Stimulated activated CD8-positive, alpha-beta memory T cell treated with anti-CD3 and anti-CD28 coated beads, Interleukin-7, amount 100 ng/mL, for 24 hours (primary cell): ENCODE measurements at places on chromosomes 2 and 18.

DNA sequence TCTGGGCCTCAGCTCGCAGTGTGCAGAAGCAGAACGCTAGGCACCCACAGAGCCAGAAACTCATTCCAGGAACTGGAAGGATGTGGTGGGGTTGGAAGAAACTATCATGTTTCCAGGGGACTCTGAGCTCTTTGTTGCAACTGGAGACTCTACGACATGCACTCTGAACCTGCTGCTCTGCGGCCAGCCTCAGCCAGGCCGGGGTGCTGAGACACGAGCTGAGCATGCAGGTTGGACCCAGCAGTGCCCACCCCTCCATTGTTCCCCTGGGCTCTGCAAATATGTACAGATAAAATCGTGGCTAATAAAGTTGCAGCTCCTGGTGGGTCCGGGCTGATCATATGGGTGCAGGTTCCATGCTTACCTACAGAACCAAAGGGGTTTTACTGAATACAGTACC, 37.6 kb upstream of the ARL4C start:
- no peak for DNase-seq

DNA sequence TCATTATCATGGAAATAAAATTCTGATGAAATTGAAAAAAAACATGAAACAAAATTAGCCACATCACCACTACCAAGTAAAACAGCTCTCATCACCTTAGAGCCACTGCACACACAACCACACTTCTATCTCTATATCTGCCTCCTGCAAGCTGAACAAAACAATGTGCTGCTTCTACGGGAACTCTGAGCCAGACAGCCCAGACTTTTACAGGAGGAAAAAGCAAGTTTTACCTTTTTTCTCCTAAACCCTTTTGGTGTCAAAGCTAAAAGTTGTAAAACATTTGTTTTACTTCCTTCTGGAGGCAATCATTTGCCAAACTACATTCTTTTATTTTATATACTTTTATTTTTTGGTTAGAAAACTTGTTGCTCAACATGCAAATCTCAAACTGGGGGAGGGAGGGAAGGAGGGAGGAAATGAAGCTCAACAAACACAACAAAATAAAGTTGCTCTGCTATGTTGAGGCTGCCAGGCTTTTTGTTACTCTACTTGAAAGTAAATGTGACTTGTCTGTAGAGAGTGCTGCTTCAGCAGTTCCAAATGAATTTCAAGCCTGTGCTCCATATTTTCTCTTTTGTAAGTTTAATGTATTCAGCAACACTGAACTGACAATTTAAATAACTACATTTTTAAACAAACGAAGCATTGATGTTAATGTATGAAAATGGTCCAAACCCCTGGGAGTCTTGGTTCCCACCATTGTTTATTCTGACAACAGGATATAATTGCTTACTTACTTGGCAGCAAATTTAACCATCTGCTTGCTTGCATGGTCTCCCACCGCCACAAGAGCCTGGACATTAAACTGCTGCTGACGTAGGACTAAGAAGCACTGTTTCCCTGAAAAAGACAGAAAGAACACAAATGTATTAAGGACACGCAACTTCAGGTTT, 24.5 kb downstream of the DARS1 start:
- DNase-seq, result no peak

DNA sequence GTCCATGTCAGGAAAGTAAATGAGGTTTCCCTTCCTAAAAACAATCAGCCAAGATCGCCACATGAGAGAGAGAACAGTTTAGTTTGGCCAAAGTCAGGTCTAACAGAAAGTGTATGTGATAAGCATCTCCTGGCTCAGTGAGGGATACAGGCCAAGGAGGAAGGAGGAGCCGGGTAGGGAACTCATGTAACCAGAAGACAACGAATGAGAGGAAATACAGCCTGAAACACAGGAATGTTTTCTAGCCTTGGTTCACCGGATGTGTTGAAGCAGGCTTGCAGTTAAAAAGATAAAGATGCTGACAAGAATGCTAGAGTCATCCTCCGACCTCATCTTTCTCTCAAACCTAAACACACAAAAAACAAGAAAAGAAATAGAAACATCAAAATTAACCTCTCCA, 283.9 kb upstream of the SIX2 start:
- DNase-seq, result no peak

DNA sequence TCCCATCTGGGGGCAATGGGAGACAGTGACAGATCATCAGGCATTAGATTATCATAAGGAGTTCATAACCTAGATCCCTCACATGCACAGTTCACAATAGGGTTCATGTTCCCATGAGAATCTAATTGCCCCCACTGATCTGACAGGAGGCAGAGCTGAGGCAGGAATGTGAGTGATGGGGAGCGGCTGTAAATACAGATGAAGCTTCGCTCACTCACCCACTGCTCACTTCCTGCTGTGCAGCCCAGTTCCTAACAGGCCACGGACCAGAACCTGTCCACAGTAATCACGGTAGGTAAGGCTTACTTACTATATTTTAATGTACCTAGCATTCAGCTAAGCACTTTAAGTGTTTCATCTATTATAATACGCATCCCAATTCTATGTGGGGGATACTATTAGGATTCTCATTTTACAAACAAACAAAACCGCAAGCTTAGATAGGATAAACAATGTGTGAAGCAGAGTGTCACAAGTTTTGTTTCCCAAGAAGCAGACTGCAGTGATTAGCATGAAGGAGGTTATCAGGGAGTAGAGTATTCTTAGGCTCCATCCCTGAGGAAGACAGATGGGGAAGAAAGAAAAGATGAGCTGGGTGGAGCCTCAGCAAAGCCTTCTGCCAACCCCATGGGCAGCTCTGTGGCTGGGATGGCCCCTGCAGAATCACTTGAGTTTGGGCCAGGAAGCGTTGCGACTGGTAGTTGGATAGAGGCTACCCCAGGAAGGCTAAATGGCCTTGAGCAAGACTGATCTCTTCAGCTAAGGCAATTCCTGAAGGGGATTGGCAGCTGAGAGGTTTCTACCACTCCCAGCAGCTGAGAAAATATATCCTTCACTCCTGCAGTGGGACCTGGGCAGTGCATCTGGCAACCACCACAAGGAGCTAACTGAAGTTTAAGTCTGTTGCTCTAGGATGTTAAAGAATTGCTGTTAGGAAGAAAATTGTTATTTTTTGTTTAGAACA, 133.1 kb downstream of the MREG start:
- DNase-seq, result no peak

GRCh38 chr2:170598067-170598395, 117.1 kb upstream of the SP5 start:
- DNase-seq, result no peak

DNA sequence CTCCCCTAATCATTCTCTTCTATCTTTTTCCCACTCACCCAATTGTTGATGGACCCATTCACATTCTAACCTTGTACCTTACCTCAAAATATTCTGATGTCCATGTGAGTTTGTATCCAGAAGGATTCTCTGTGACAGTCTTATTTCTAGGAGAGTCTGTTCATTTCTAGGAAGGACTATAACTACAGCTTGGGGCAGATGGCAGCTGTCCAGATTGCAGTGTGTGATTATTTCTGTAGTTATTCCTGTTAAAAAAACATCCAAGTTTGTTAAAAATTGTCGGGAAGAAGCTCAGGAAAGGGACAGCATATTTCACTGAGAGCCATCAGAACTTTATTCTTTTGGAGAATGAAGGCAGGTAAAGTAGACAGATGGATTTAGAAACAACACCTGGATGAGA, 142.6 kb downstream of the RAPGEF4 start:
- DNase-seq, result no peak

DNA sequence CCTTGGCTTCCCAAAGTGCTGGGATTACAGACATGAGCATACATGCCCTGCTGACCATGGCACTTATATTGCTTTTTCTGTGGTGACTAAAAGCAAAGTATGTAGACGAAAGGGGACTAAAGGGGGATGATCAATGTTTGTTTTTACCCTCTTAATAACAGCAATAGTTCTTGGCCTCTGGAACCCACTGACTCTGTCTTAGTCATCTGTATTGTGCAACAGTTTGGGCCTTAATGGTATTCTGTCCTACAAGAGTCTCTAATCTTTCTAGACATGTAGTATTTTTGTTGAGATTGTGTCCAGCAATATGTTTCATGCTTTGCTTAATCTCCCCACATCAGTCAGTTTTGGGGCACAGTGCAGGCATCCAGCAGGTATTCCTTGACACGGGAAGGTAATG, 359.9 kb upstream of the FANCL start:
- no peak for DNase-seq

GRCh38 chr18:59769129-59769865, 72.1 kb upstream of the CCBE1 start:
- DNase-seq, result no peak

DNA sequence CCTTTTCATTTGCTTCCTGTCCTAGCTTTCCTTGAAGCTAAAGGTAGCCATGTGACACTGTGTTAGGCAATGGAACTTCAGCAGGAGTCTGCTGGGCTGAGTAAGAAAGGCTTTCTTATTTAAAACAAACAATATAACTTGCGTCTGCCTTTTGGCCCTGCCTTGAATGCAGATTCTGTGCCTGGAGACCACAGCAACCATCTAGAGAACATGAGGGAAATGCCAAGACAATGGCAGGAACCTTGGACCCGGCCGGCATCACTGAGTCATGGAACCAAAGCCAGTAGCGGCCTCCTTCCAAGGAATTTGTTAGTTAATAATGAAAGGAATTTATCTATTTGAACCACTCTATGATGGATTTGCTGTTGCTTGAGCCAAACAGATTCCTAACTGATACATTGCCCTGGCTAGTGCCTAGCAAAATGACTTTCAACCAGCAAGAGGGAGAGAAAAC, 207.5 kb upstream of the EPHA4 start:
- DNase-seq, result no peak

DNA sequence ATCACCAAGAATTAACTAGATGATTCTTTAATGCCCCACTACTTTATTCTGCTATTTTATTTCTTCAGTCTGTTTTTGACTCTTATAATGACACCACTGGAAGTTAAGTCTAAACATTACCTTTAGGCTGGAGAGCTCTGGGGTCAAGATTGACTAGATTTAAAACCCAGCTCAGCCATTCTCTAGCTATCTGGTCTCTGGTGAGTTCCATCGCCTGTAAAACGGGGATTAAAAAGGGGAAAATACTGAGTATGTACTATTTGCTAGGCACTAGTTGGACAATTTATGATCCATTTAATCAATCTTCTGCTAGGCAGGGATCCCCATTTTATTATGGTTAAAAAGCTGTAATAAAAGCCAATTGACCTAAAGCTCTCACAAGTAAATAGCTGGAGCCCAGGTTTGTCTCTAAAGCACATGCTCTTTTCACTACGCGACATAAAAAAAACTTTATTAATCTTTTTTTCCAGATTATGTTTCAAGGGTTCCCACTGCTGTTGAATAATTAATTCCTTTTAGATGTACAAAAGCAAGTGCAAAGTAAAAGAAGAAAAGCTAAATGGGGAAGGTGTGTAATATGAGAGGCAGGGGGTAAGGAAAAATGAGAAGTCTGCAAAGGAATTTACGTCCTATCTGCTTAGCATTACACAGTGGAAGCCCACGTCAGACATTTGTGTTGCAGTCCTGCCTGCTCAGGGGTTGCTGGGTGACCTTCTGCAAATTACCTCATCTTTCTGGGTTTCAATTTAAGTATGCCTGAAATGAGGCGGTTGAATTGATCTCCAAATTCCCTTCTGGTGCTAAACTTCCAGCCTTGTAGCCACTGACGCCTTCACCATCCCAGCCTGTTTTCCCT, 918 bp upstream of the NABP1 start:
- no peak for DNase-seq

DNA sequence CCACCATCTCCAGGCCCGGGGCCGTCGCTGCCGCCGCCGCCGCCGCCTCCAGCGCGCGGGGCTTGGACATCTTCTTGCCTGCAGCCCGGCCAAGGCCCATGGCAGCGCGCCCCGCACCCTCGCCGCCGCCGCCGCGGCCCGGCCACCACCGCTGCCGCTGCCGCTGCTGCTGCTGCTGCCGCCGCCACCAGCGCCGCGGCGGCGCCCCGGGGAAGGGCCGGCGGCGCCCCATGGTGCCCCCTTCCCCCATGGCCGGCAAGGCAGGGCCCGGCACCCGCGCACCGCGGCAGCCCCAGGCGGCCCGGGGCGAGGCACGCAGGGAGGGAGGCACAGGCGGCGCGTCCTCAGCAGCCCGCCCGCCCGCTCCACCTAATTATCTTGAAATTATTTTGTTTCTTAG, 3057.4 kb downstream of the RPIA start:
- no peak for DNase-seq

GRCh38 chr2:27029051-27029450, 3.7 kb upstream of the TMEM214 start:
- no peak for DNase-seq

- DNase-seq, result no peak
These were observed 9.8 kb downstream of the MCEE start for GRCh38 chr2:71120195-71120594.

DNA sequence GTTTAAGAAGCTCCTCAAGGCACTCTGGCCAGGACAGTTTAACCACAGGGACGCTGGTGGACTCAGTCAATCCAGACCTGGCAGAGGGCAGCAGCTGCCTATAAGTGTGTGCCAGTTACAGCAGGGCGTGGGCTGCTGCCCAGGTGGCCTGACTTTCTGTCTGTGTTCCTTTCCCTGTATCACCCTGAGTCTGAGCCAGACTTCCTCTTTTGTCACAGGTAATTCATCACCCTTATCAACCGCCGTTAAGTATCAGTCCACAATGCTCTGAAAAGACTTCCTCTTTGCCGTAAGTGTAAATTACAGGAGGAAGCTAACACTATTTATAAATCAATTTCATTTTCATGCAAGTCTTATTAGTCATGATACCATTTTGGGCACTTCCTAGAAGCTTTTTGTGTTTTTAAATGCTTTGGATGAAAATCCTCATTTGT, 7.0 kb downstream of the LPIN1 start:
- no peak for DNase-seq

GRCh38 chr2:102975996-102976975, 214.5 kb downstream of the TMEM182 start:
- no peak for DNase-seq

DNA sequence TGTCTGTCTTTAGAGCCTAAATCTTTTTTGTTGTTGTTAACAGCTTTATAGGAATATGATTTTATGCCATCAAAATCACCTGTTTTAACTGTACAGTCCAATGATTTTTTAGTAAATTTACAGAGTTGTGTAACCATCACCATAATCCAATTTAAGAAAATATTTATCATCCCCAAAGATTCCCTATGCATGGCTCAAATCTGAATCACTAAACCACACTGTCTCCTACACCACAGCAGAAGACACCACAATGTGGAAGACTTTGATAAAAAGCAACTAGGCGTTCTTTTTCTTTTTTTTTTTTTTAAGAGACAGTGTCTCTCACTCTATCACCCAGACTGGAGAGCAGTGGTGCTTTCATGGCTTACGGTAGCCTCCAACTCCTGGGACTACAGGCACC, 99.6 kb downstream of the TXNL1 start:
- DNase-seq, result no peak

GRCh38 chr2:118699447-118700175, 147.8 kb downstream of the EN1 start:
- no peak for DNase-seq
